ENCODE measurements at places on chromosomes 6 and 20.

DNA sequence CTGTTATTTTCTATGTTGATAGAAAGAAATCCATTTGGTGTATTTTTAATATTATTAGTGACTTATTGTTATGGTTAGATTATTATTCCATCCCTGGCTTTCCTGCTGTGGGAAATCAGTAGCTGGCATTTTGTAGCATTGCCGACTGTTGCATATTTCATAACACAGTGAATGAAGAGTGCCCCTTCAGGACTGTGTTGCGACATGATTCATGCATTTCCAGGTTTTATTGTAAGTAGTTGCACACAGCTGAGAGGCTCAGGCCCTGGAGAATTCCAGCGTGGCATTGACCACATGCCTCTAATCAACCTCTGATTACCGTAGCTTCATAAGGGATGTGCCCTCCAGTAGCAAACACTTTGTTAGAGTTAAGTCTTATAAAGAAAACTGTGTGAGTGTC is 263.9 kb downstream of the FARS2 start:
- DNase-seq, result no peak

- no peak for DNase-seq
Observed at GRCh38 chr6:97059473-97059872, 134.9 kb downstream of the KLHL32 start.

DNA sequence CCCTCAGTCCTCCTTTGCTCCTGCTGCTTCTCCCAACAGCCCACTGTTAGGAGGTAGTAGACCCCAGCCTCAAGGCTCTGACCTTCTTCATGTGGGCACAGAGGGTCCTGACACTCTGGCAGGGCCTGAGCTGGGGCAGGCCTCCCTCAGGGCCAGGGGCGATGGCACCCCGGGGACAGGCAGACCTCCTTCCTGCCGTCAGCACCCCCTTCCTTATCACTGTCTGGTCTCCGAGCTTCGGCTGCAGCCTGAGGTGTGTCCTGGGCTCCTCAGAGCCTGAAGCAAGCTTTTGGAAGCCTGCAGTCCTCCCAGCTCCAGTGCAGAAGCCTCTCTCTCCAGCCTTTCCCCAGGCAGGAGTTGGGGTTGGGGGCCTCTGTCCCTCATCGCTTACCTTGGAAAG is 22.0 kb downstream of the SPDEF start:
- no peak for DNase-seq

- no peak for DNase-seq
Observed at GRCh38 chr6:54817236-54817635, 29.3 kb upstream of the FAM83B start.

GRCh38 chr6:139855671-139856311 is 481.3 kb upstream of the CITED2 start:
- DNase-seq, result no peak

DNA sequence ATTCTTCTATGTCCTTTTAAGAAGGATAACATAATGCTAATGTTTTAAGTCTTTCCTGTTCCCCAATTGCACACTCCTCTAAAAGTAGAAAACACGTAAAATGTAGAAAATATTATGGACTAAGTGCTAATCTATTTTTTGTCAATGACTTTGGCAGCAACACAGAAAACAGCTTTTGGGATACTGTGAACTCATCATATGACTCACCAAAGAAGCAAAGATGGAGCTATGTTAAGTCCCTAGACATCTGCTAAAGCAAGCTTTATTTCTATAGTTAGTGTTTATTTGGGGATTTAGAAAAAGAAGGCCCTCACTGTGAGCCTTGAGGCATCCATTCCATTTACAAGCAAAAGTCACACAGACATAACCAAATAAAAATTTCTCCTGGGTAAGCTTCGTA is 23.0 kb downstream of the OPN5 start:
- DNase-seq, result no peak

DNA sequence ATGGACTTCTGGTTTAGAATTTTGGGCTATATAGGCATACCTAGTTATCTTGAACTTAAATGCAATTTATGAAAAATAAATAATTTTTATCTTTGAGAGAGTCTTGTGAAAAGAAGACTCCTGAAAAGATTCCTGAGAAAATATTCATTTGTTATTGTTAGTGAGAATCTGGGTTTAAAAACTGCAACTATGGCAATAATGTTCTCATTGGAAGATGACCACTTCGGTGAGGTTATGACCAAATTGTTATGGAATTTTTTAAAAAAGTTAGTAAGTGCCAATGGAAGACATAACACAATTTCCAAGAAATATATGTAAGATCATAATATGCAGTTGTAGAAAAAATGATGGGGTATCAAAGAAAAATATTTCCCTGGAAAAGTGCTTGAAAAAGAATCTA is 46.3 kb downstream of the GRIK2 start:
- no peak for DNase-seq

DNA sequence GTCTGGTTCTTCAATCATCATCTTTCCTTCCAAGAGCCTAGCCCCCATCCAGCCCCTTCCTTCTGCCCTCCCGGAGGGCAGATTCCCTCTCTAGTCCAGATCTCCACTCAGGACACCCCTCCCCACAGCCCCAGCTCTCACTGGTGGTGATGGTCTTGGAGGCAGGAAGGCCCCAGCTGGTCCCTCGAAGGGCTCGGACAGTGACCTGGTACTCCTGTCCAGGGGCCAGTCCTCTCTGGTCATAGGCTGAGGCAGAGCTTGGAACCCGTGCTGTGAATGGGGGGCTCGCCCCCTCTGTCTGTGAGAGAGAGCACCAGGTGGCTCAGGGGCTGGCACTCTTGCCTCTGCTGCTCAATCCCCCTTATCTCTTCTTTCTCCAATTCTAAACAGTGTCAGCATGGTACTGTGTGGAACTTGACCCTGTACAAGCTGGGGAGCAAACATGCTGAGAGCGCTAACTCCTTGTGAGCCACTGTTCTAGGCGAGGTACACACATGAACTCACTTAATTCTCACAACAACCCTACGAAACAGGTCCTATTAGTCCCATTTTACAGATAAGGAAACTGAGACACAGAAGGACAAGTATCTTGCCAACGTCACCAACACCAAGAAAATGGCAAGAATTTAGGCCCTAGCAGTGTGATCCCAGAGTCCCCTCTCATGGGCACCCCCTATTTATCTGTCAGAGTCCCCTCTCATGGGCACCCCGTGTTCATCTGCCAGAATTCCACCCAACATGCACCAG is 19.9 kb downstream of the TNXB start:
- no peak for DNase-seq

DNA sequence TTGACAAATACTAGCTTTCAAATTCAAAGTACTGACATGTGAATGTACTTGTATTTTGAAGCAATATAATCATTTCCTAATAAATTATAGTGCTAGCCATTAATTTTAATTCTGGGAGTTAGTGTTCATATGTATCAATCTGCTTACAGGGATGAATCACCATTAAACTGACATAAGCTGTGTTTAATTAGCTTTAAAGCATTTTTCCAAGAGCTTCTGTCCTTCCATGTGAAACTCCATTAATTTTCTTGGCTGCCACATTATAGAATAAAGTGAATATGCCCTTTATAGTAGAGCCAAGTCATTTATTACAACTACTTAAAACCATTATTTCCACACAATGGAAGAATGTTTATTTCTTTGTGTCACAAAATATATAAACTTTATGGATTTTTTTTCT is 150.8 kb downstream of the COL21A1 start:
- DNase-seq, result no peak

GRCh38 chr20:1622450-1622849 is 2.6 kb upstream of the SIRPB1 start:
- DNase-seq, result no peak

DNA sequence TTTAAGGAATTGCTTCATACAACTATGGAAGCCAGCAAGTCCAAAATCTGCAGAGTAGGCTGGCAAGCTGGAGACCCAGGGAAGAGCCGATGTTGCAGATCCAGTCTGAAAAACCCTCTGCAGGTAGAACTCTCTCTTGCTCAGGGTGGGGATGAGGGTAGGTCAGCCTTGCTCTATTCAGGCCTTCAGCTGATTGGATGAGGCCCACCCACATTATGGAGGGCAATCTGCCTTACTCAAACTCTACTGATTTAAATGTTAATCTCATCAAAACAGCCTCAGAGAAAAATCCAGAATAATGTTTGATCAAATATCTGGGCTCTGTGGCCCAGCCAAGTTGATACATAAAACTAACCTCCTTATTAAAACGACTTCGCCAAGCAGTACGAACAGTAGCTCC is 29.7 kb upstream of the RNF24 start:
- no peak for DNase-seq

- no peak for DNase-seq
Observed at GRCh38 chr6:26383624-26384417, 913 bp downstream of the BTN2A2 start.

DNA sequence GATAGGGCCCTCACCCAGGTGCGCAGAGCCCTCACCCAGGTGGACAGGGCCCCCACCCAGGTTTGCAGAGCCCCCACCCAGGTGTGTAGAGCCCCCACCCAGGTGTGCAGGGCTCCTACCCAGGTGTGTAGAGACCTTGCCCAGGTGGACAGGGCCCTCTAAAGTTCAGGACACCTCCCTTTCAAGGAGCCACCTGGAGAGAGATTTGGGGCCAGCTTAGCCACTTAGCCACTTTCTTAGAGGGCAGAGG is 280.2 kb downstream of the TAF4 start:
- DNase-seq, result no peak

- no peak for DNase-seq
Observed at GRCh38 chr6:99427988-99428387, 2.9 kb upstream of the PNISR start.
